ENCODE measurements at places on chromosomes 3 and 15.

DNA sequence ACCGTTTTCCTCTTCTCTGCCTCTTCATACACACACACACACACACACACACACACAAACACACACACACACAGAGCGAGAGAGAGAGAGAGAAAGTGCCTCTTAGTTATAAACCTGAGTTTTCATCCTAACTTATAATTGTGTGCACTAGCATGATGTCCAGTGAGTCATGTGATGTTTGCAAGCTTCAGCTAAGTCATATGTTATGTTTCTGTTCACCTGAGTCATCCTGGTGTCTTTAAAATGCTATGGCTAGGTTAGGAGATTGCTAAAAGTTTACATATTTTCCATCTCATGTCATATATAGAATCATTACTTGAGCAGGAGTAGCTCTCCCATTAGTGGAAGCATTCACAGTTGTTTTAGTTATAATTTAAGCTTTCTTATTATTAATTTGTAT is 155.8 kb downstream of the EPHA6 start:
- DNase-seq = no peak

DNA sequence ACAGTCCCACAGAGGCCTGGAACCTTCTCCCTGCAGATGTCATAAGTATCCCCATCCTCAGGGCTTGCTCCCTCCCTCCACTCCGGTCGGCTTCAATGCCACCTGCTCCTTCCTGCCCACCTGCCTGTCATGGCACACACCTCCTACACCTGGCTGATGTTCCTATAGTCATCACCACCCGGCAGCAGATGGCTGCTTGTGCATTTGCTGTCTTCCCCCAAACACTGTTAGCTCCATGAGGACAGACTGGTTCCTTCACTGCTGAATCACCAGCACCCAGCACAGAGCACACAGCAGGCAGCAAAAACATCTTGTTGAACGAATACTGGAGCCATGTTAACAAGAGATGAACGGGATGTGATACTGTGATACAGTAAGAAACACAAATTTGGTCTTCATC is 14.8 kb downstream of the TARS3 start:
- DNase-seq = no peak

GRCh38 chr3:46481636-46482035 is 16.1 kb upstream of the RTP3 start:
- DNase-seq = no peak

GRCh38 chr15:74170071-74170844 is 3.3 kb upstream of the ISLR start:
- DNase-seq = no peak
